ENCODE measurements at places on chromosomes 2 and 18.
A peak's percentile ranks its signal among the peaks of the same experiment; 100 is the strongest.

GRCh38 chr2:215919624-215920243 is 93.6 kb downstream of the MREG start:
- no peak for DNase-seq

GRCh38 chr2:48721158-48721557 is 34.4 kb downstream of the LHCGR start:
- DNase-seq, result no peak

GRCh38 chr2:147952118-147952517 is 68.4 kb downstream of the ORC4 start:
- DNase-seq, result no peak

DNA sequence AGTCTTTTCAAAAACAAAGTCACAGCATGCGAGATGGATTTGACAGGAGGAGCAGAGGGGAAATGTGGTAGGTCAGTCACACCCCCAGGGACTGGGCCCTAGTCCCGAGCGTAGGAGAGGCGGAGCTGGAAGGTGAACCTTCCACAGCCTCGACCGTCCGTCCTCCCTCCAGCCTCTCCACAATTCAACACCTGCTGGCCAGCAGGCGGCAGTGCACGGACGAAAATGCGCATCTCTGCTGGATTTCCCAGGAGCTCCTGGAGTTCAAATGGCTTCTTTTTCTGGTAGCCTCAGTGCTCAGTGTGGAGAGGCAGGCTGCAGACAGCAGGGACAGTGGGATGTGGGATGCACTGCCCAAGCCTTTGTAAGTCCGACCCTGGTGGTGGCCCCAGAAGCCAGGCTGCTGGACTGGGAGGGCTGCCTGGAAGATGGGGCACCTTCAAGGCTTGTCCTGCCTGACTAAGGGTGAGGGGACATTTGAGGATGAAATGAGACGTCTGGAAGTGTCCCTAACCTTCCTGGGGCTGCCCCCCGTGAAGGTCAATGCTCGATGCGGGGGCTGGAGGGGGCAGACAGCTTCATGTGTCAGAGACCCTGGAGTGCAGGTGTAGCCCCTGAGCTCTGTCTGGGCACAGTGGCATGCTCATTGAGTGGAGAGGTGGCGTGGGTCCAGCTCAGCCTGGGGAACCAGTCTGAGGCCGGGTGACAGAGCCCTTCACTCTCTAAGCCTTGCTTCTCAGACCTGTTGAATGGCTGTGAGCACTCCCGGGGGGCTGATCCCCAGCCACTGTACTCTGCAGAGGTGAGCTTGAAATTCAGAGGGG is 189.5 kb downstream of the TFCP2L1 start:
- no peak for DNase-seq

DNA sequence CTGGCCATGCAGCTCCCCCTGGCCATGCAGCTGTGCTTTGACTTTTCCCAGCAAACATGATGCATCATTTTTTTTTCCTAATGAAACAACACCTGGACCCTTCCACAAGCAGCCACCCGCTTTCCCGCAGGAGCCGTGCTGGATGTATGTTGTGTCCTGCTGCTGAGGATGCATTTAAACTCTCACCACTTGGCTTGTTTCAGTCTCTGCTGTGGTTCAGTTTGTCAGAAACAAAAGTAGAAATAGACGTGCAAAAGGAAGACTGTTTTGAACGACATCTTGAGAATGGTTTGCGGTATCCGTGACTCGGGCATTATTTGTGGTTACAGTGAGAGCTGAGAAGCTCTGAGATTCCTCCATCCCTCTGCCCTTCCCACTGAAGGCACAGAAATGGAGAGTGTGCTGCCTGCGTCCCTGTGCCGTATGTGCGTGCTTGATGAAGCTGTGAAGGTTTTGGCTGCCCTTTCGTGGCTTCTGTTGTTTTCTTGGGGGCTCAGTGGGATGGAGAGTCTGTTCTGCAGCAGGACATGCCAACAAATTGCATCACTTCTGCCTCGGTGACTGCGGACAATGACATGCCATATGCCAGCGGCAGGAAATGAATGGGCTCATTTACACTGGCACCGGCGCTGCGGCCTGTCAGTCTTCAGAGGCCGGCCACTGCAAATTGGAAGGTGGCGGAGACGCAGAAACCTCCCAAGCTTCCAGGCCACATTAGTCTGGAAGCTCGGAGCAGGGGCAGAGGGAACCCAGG is 417.7 kb upstream of the SALL3 start:
- DNase-seq, result no peak

DNA sequence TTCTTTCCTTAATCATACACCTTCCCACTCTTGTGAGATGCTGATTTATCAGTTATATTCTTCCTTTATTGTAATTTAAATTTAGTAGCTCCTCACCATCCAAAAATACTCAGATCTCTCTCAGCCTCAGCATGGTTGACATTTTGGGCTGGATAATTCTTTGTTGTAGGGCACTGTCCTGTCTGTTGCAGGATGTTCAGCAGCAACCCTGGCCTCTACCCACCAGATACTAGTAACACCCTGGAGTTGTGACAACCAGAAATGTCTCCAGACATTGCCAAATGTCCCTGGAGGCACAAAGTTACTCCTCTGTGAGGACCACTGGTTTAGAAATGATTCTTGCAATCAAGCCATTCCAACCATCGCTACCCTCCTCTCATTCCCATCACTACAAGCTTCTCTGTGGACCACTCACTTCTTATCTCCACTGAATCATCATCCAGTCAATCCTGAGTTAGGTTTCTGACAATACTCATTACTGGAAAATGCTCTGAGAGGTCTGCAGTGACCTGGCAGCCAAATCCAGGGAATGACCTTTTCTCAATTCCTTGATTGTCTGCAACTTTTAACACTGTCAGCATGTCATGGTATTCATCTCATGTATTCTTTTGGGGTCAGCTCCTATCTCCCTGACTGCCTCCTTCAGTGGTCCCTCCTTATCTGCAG is 43.3 kb downstream of the OSBPL6 start:
- DNase-seq, result no peak

GRCh38 chr2:69791045-69791444 is 38.4 kb upstream of the GMCL1 start:
- DNase-seq, result no peak

DNA sequence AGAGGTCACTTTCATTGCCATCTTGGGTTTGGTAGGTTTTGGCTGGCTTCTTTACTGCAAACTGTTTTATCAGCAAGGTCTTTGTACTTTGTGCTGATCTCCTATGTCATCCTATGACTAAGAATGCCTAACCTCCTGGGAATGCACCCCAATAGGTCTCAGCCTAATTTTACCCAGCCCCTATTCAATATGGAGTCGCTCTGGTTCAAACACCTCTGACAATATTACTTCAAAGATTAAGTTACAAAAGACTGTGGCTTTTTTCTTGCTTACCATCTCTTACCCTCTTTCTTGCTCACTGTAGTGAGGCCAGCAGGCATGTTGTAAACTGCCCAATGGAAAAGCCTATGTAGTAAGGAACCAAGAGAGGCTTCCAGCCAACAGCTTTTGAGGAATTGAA is 17.9 kb upstream of the RGPD8 start:
- DNase-seq, result no peak

DNA sequence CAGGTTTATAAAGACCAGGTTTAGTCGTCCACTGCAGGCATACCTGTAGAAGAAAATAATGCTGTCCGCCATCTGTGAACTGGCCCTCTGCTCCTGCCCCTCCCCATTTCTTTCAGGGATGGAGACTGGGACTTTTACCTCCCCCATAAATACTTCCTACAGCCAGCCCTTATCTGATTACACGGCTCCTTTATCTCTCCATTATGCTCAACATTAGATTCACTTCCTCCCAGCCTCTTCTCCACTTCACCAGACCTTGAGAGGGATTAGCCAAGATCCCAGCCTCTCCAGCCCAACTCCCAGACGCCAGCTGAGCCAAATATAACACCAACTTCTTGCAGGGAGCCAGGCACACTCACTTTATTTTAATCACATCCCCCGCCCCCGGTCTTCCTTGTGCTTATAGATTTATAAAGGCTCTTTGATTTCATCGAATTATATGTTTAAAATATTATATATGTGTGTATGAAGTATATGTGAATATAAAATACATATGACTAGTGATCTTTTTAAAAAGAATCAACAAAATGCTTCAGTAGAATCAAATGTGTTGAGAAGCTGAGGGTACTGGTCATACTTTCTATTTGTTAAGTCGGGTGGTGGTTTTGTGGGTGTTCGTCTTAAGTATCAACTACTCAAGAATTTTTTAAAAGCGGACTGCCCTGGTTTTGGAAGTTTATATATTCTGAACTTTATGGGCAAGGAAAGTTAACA is 81.0 kb downstream of the SPRED2 start:
- no peak for DNase-seq

DNA sequence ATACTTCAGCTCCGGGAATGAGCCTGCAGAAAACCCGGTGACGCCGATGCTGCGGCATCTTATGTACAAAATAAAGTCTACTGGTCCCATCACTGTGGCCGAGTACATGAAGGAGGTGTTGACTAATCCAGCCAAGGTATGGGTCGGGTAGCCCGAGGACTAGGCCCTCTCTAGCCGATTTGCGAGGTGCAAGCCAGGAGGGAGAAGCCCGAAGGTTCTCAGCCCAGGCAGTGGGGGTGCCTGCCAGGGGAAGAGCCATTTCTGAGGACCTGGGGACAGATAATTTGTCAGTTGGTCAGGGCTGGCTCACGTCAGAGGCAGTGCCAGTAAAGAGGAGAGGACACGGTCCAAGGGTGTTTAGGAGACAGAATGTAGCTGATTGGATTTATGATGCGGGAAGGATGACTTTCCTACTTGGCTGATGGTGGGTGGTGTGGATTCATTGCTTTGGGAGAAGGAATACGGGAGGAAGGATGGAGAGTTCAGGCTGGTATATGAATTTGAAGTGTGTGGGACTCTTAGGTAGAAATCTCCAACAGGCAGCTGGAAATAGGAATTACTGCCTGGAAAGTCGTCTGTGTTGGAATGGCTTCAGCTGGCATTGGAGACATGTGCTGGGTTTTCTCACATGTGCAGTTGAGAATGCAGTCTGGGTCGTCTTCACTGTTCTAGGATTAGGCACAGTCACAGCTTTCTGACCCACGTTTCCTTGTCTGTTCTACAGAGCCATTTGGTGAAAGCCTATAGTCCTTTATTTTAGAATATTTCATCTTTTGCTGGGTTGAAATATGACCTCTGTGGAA is 874 bp downstream of the NDUFAF7 start:
- DNase-seq, result no peak

DNA sequence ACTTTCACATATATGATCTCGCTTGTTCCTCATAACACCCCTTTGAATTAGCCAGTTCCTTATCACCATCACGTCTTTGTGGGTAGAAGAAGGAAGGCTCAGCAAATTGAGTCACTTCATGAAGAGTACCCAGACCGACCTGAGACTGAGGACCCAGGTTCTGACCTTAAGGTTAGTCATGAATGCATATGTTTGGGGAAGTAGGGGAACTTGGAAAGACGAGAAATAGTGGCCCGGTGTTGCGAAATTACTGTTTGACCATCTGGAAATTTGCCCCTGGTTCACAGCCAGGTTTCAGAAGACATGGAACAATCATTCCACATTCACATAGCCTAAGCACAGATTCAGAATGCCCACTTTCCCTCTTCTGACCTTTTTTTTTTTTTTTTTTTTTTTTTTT is 59.8 kb downstream of the MEIS1 start:
- DNase-seq, result no peak

DNA sequence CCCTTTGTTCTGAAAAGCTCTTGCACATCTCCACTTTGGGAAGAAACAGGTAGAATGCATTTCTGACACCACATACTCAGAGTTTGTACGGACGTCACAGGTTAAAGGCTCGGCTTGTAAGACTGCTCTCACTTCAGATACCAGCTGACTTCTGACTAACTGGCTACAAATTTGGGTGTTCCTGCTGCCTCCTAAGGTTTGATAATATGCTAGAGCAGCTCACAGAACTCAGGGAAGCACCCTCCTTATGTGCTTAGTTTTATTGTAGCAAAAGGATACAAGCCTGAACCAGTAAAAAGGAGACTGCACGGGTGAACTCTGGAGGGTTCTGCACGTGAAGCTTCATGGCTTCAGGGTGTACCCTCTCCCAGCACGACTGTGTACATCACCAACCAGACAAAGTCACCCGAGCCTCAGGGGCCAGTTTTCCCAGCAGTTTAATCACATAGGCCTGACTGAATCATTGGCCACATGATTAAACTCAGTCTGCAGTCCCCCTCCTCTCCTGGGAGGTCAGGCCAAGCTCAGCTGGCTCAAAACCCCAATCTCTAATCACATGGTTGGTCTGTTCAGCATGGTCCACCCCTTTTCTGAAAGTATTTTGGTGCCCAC is 749.5 kb upstream of the RAB6C start:
- no peak for DNase-seq

DNA sequence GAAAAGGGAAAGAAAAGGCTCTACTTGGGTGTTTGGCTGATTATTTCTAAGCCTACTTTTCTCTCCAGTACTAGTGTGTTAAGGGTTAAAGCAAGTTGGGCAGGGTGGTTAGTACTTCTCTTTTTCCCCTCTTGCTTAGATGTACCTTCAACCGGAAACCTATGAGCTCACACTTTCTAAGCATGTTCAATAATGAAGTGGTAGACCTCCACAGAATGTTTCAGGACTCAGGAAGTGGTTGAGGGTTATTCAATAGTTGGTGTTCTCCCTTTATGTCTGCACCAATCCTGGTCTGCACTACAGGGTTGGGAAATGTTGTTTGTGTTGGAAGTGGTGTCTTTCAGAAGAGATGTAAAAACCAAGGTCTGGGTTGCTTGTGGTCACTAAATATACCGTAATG is 137.1 kb downstream of the ZEB2 start:
- DNase-seq, result peak; percentile 65

DNA sequence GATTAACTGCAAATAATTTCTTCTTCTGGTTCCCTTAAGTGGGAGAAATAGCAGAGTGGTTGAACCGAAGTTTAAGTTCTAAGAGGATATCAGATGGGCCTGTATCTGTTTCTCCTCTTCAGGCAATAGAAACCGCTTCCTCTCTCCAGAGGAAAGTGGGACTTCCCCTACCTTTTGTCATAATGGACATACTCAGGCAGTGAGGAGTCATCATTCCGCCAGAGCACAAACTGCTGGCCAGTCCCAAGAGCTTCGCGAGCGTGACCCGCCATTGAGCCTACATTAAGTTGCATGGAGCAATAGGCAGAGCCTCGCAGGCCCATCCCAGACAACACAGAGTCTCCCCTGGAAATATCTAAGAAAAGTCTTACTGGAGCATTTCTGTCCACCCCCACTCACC is 158.9 kb downstream of the LDLRAD4 start:
- DNase-seq, result peak; percentile 75

- DNase-seq, result no peak
These were observed 2.2 kb downstream of the C1D start for GRCh38 chr2:68060652-68061051.

DNA sequence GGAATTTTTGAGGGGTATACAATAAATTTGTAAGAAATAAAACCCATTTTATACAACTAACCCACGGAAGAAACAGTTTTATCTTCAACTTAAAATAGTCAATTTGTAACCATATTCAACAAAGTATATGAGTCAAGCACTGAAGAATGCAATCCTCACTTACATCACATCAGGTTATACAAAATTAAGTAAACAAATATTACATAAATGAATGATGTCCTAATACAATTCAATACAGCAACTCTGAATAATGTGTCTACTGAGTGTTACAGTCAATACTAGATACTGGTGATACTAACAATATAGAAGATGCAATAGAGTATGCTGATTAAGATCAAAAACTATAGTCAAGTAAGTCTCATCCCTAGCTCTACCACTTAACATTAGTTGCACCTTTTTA is 58.6 kb downstream of the FANCL start:
- no peak for DNase-seq

- DNase-seq, result no peak
These were observed 812.8 kb downstream of the LRP1B start for GRCh38 chr2:141317986-141318385.

- DNase-seq, result no peak
These were observed 10.6 kb downstream of the MAPRE2 start for GRCh38 chr18:35051641-35052377.

- DNase-seq, result no peak
These were observed 1.5 kb downstream of the DLX2 start for GRCh38 chr2:172100935-172101820.

All from activated CD4-positive, alpha-beta T cell treated with anti-CD3 and anti-CD28 coated beads, Interleukin-2, Interleukin-4, amounts not matched to agents 100 ng/mL and 50 ng/mL, durations not matched to agents 16 hours and 8 hours (primary cell).